A549 treated with DMSO at 1 μM for 4 hours (cell line): ENCODE measurements at places on chromosomes 1 and 21. TPM values are rescaled to one million over a fixed set of nuclear protein-coding genes. Genes with fewer than 3 reads are reported as not detected.

Gene AADACL4
- not detected in 5 replicates for total RNA-seq

Gene S100A14
- 0.30 to 0.74 TPM (median 0.60 TPM) in 5 replicates for total RNA-seq

Gene ITLN1
- not detected in 5 replicates for total RNA-seq

Gene WNT9A
- total RNA-seq = 6.6 to 8.9 TPM (median 8.0 TPM) in 5 replicates

Gene S100A6
- total RNA-seq = 3,152 to 3,428 TPM (median 3,355 TPM) in 5 replicates

Gene NPPB
- total RNA-seq = 0.13 to 0.32 TPM in 2 of 5 replicates, not detected in the others

Gene IL19
- not detected in 5 replicates for total RNA-seq

Gene CALML6
- 0.20 to 0.28 TPM (median 0.24 TPM) in 5 replicates for total RNA-seq

Gene SYT6
- 0.33 to 0.92 TPM (median 0.55 TPM) in 5 replicates for total RNA-seq

Gene CIART
- 0.30 to 0.55 TPM (median 0.53 TPM) in 5 replicates for total RNA-seq

Gene PRR9
- not detected in 5 replicates for total RNA-seq

Gene ESRRG
- not detected in 5 replicates for total RNA-seq

Gene CRYZL1
- 11.6 to 16.8 TPM (median 13.0 TPM) in 5 replicates for total RNA-seq

Gene PPFIA4
- 0.21 to 0.74 TPM (median 0.40 TPM) in 5 replicates for total RNA-seq

Gene CTTNBP2NL
- total RNA-seq = 6.2 to 11.1 TPM (median 8.3 TPM) in 5 replicates

Gene CYP4Z1
- total RNA-seq = not detected in 5 replicates

Gene YY1AP1
- total RNA-seq = 46.0 to 51.9 TPM (median 48.0 TPM) in 5 replicates

Gene FMO2
- total RNA-seq = not detected in 5 replicates

Gene CATSPERE
- 0.05 to 0.23 TPM (median 0.09 TPM) in 4 of 5 replicates, not detected in the other for total RNA-seq

Gene SPATA1
- 0.39 to 1.00 TPM (median 0.67 TPM) in 4 of 5 replicates, not detected in the other for total RNA-seq

Gene OR14A2
- total RNA-seq = not detected in 5 replicates

Gene SPRR2G
- total RNA-seq = not detected in 5 replicates

Gene LCE3E
- not detected in 5 replicates for total RNA-seq
